ENCODE measurements at places on chromosomes 11 and 22.

- no peak for DNase-seq
These were observed 40.5 kb downstream of the SGSM3 start for GRCh38 chr22:40410731-40411505.

GRCh38 chr11:94241896-94242295, 62.5 kb upstream of the IZUMO1R start:
- no peak for DNase-seq

DNA sequence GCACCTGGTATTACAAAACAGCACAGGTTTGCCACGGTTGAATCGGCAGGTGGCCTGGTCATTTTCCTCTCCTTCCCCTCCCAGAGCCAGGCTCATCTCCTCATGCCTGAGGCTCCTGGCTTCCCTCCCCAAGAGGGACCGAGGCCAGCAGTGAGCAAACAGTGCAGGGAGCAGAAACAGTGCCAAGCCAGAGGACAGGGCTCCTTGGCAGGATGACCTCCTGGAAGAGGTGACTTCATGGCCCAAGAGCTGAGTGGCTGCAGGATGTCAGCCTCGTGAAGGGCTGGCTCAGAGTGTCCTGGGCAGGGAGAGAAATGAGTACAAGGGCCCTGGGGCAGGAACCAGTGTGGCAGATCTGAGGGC, 22.8 kb upstream of the PPFIA1 start:
- no peak for DNase-seq

- no peak for DNase-seq
These were observed 30.7 kb downstream of the PDE2A start for GRCh38 chr11:72643547-72643946.

DNA sequence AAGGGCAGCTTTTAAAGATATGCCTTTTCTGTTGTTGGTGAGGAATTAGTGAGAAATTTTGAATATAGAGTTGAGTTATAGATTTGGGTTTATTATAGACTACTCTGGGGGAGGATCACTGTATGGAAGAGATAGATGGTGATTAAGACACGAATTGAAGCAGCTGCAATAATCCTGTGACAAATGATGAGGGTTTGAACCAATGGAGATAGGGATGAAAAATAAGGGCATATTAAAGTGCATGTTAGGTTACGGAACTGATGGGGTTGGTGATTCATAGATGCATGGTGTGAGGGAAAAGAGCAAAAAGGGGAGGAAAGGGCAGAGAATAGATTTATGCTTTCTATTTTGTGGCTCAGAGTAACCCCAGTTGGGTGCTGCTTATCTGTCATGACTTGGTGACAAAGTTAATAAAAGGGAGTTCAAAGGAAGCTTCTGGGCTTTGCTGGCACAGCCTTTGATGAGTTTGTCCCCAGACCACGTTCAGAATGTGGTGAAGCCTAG, 11.8 kb downstream of the C11orf87 start:
- DNase-seq, result no peak

GRCh38 chr11:26992031-26992541, 1.8 kb upstream of the FIBIN start:
- DNase-seq, result no peak

DNA sequence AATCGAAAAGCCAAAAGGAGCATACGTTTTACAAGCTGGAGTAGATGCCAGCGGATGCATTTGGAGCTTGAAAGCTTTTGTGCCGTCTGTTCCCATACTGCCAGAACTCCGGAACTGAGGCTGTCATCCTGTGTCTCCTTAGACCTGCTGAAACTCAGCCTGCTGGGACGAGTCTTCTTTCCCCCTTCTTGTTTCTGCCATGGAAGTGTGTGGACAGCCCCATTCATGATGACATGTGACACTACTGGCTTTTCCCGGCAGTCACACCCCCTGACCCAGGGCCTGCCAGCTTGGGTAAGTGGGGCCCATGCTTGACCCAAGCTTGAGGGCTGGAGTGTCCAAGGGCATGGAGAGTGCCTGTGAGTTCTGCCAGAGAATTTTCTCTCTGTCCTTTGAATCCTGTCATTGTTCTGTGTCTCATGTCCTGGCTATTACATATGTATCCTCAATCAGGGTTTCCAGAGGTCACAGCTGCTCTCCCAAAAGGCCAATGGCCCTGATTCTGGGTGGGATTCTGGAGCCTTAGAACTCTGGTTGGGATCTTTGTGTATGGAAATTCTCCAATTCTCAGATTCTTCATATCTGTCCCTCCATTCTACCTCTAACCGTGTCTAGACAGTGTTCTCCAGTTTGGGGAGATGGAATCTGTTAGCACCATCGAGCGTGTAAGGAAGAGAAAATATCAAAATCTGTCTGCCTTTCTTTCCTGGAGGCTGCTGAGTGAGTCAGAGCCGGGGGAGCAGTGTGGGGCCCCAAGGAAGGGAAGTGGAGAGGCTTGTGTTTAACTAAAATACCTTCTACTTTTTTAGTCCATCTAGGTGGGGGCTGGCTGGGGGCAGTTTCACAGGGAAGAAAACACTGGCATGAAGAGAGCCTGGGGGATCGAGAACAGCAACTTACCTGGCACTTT, 73.2 kb downstream of the KIAA1671 start:
- DNase-seq, result no peak

DNA sequence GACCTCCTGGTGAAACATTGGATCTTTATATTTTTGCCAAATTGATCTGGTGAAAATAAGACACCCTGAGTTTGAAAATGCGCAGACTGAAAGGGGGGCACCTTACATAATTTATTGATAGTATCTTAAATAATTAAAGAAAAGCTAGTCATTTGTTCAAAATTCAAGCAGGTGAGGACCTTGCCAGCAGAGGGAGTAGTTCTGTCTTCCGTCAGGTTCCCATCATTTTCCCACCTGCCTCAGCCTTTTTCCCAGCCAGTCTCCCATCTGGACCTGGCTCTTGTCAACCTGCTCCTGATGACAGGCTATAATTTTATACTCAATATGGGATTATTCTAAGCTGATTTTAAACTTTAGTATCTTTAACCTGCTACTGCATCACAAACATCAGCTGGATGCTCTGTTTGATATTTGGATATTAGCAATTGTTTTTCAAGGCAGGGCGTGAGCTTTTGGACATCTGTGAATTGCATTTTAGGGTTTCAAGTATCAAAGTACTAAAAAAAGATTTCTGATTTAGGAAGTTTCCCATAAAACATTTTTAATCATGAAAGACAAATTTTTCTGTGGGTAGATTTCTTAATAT, 132.0 kb downstream of the ELP4 start:
- DNase-seq, result peak; percentile 60

GRCh38 chr11:22157531-22157930, 35.4 kb upstream of the ANO5 start:
- no peak for DNase-seq

Measured in testis (tissue), 5 donors.